ENCODE measurements at places on chromosomes 6 and 20.

GRCh38 chr6:154433477-154434241, 76.8 kb downstream of the CNKSR3 start:
- no peak for DNase-seq

- no peak for DNase-seq
These were observed 141.7 kb downstream of the BACH2 start for GRCh38 chr6:90154755-90155470.

DNA sequence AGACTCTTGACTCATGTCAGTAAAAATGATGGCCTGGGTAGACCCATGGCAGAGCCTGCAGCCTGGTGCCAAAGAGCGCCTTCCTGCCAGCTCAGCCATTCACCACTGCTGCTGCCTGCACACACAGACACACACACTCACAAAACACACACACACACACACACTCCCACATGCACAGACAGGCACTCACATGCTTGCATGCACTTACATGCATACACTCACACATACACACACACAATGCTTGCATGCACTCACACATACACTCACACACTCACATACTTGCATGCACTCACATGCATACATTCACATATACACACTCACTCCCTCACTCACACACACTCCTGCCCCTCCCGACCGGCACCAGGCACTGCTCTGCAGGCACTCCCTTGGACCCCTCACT, 18.0 kb upstream of the SYNDIG1 start:
- no peak for DNase-seq

- no peak for DNase-seq
These were observed 163.8 kb downstream of the HIVEP2 start for GRCh38 chr6:142781129-142781528.

DNA sequence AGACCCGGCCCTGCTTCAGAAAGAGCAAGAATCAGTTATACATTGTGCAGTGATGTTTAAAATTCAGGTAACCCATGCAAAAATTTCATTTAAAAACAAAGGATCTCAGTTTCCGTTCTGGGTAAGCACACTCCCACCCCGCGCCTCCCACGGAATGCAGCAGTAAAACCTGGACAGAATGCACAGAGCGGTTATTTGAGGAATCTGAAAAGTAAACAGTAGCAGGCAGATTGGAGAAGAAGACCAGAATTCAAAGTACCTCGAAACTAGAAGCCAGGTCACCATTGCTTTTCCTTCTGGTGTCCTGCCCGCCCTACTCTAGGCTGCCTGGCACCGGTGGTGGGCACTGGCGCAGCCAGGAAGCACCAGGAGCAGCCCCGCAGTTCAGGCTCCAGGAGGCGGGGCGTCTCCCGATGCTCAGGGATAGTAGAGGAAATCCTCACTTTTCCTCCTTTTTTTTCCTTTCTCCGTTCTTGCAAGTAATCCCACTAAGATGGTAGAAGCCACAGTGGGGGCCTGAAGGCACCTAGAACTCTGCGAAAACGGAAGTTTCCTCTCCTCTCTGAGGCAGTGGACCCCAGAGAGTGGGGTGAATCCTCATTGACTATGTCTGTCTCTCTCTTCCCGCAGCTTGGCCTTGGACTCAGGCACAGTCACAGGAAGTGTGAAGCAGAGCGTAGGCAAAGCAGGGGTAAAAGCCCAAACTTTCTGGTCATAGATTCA, 28.3 kb downstream of the METTL24 start:
- DNase-seq, result no peak

DNA sequence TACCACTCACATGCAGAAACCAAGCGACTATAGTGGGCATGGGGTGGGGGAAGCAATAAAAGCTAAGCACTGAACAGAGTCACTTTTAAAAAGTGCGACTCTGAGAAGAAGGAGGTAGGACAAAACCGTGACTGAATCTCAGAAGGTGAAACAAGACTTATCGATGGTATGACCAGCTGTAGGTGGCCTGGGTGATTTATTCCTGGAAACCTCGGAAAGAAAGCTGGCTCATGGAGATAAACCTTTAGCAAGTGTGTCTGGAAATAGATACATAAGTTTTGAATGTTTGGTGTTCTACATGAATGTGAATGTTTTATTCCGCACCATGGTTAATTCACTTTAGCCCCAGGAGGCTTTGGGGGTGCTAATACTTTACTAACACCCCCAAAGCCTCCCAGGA, 43.9 kb downstream of the BANF2 start:
- DNase-seq, result no peak

DNA sequence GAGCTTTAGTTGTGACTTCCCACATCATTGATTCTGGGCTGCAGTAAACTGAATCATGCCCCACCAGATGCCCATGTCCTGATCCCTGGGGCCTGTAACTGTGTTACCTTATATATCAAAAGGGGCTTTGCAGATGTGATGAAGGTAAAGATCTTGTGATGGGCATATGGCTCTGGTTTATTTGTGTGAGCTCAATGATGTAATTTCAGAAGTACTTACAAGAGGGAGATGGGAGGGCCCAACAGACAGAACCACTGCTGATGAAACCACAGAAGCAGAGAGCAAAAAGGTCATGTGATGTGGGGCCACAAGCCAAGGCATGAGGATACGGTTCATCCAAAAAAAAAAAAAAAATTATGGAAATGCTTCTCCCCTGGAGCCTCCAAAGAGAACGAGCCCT, 118.7 kb downstream of the TOX2 start:
- DNase-seq, result no peak

- DNase-seq, result no peak
These were observed 27.4 kb upstream of the SLC24A3 start for GRCh38 chr20:19185083-19185482.

GRCh38 chr20:38429301-38429700, 5.8 kb downstream of the SNHG17 start:
- DNase-seq, result no peak

- no peak for DNase-seq
These were observed 242.1 kb downstream of the CDC5L start for GRCh38 chr6:44629636-44630035.

DNA sequence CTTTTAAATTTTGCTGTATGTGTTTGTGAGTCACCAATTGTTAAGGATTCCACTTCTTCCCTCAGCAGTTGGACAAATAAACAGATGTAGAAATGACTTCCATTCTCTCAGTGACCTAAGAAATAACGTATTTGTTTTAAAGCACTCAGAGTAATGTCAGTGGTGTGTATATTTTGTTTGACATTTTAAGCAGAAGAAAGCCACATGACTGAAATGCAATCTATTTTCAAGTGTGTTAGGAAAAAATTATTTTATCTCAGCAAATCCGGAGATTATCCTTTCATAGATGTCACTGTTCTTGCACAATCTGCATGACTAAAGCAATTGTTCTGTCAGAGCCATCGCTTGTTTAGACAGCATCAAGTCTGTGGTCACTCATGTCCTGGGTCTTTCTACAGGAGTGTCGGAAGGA, 77.1 kb downstream of the JAG1 start:
- DNase-seq, result no peak

DNA sequence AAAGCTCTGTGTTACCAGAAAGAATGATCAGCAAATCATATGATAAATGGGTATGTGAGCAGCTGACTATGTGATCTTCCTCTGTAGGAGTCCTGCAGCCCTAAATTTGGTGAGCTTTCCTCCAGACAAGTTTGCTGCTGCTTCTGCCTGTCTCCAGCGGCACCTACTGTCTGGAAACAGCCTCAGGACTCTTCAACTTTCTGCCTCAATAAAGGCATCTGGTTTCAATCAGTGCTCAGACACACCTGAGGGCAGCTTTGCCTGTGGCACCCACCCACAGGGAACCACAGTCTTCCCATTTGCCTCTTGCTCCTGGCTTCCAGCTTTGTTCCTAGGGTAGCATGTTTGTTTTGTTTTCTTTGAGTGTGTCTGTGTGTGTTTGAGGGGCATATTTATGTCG, 727.9 kb upstream of the MAN1A1 start:
- DNase-seq, result no peak

- peak; percentile 20 for DNase-seq
These were observed at the start of gene RBPJL for GRCh38 chr20:45306431-45306982. Gene RBPJL (plus strand): TSS chr20:45306840. CDS start chr20:45306923, 83 bp downstream.

- no peak for DNase-seq
These were observed 28.5 kb downstream of the SF3B5 start for GRCh38 chr6:144066741-144067484.

GRCh38 chr6:16676978-16677377, 84.3 kb downstream of the ATXN1 start:
- no peak for DNase-seq

GRCh38 chr6:54817236-54817635, 29.3 kb upstream of the FAM83B start:
- DNase-seq, result no peak

DNA sequence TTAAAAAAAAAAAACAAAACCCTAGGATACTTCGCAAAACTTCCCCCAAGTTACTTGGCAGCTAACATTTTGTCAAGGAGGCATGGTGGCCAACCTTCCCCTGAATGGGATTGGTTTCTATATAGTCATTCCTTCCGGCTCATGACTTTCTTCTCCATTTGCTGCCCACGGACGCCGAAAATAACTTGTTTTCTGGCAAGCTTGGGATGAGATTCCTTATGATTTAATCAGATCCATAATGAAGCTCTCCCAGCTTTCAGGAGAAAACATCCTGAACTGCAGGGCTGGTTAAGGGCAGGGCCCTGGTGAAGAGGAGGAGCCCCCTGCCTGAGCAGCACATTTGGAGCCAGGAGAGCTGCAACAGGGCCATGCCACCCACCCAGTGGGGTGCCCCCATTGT, 49.9 kb downstream of the PPP1R16B start:
- no peak for DNase-seq

DNA sequence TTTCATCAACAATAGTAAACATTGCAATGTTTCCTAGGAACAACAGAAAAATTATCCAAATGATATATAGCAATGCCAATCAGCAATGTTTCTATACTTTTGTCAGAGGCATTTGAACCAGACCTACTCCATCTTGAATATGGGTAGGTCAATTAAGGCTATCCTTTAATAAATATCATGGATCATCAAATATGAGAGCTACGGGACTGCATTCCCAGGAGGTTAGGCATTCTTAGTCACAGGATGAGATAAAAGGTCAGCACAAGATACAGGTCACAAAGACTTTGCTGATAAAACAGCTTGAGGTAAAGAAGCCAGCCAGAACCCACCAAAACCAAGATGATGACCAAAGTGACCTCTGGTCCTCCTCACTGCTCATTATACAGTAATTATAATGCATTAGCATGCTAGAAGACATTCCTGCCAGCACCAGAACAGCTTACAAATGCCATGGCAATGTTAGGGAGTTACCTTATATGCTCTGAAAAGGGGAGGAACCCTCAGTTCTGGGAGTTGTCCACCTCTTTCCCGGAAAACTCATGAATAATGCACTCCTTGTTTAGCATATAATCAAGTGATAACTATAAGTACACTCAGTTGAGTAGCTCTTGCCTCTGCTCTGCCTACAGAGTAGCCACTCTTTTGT, 8.6 kb upstream of the SERPINB6 start:
- no peak for DNase-seq

DNA sequence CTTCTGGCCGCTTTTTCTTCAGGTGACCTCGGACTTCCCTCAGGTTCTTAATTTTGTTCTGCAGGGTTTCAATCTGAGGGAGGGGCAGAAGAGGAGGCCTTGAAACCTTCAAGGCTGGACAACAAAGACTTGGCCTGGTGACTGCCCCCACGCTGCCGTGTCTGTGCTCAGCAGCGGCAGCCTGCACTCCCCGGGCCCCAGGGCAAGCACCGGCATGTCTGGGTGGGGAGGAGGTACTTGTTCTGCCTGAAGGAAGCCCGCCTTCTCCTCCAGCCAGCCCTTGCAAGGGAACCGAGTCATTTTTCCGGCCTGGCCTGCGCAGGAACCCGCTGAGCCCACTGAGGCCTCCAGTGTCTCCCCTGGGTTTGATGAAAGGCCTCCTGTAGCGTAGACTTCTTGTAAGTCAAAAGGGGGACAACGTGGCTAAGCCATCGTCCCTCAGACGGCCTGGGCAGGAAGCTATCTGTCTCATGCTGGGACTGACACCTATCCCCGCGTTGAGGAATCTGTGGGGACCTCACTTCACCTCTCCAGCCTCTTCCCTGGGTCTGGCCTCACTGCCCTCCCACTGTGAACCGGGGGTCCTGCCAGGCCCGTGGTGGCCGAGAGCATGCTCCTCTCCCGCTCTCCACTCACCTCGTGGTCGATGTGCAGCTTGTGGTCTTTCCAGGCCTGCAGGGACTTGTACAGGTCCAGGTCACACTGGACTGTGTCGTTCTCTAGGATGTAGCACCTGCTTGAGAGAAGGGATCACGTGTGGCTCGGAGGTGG, 119.9 kb downstream of the SULF2 start:
- no peak for DNase-seq

GRCh38 chr20:44785768-44786167, 24.6 kb downstream of the RIMS4 start:
- DNase-seq, result no peak

GRCh38 chr20:13147071-13147963, 73.8 kb upstream of the ISM1 start:
- DNase-seq, result no peak

DNA sequence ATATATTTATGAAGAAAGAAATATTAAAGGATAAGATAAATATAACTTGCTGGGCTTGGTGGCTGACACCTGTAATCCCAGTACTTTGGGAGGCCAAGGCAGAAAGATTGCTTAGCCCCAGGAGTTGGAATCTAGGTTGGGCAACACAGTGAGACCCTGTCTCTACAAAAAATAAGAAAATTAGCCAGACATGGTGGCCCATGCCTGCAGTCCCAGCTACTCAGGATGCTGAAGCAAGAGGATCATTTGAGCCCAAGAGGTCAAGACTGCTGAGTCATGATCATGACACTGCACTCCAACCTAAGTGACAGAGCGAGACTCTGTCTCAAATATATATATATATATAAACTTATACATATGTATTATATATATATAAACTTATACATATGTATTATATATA, 164.0 kb downstream of the MRPL14 start:
- no peak for DNase-seq

- no peak for DNase-seq
These were observed 236.8 kb upstream of the RREB1 start for GRCh38 chr6:6870921-6871320.

DNA sequence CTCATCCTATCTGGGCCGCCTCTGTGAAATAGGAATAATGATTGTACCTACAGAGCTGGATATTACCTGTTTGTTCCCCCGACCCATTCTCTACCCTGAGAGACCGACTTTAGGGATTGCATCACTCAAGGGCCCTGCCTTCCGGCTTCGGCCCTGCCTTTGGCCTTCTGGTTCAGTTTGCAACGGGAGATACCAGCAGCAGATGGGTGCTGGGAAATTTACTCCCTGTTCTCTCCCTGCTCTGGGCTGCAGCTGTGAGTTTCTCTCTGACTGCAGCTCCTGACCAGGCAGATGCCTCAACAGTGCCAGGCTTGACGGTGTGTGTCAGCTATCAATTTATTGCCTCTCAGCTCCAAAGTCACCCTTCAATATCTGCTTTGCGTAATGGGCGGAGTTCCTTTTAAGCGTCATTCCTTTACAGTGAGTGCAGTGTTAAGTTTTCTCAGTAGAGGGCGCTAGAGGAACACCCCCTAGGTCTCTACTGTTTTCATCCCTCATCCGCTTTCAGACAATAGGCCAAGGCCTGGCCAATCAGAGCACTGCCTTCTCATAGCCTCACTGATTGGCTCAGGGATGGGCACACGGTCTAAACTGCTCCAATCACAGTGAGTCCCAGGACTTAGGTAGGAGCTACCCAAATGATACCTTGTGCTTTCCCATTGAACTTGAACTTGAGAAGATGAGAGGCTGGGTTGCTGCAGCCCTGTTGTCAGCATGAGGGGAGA, 30.0 kb downstream of the KCNG1 start:
- DNase-seq, result no peak
